Articular chondrocyte of knee joint (primary cell): ENCODE measurements at places on chromosomes 2 and 18. TPM values are rescaled to one million over a fixed set of nuclear protein-coding genes. Genes with fewer than 3 reads are reported as not detected.

The AP1S3 gene
- total RNA-seq, result 61.7 and 97.0 TPM in 2 replicates

The NIF3L1 gene
- total RNA-seq, result 18.9 and 20.3 TPM in 2 replicates

The DLX1 gene
- total RNA-seq, result not detected in 2 replicates

The INPP4A gene
- total RNA-seq, result 24.0 and 24.2 TPM in 2 replicates

The RGPD4 gene
- under 0.01 TPM in 1 of 2 replicates, not detected in the other for total RNA-seq

The PGAP1 gene
- 11.2 and 12.9 TPM in 2 replicates for total RNA-seq

The RAPGEF4 gene
- 1.2 and 1.3 TPM in 2 replicates for total RNA-seq

The PROKR1 gene
- 0.11 TPM in 1 of 2 replicates, not detected in the other for total RNA-seq

The CCDC68 gene
- total RNA-seq, result 0.91 and 1.3 TPM in 2 replicates

The GALNT14 gene
- 0.13 and 0.86 TPM in 2 replicates for total RNA-seq

The PAX3 gene
- 0.11 TPM in 1 of 2 replicates, not detected in the other for total RNA-seq

The MYOM1 gene
- total RNA-seq, result 0.52 and 0.76 TPM in 2 replicates

The KRTCAP3 gene
- total RNA-seq, result not detected in 2 replicates

The STK36 gene
- total RNA-seq, result 24.1 and 25.5 TPM in 2 replicates

The MC5R gene
- not detected in 2 replicates for total RNA-seq

The STAT4 gene
- total RNA-seq, result 21.4 and 22.2 TPM in 2 replicates

The SFXN5 gene
- 16.6 and 17.8 TPM in 2 replicates for total RNA-seq

The AOX1 gene
- total RNA-seq, result 90.5 and 162 TPM in 2 replicates

The TLX2 gene
- 0.11 and 0.13 TPM in 2 replicates for total RNA-seq

The TMEM247 gene
- total RNA-seq, result not detected in 2 replicates

The OTOS gene
- total RNA-seq, result not detected in 2 replicates

The PAX8 gene
- 0.65 and 0.86 TPM in 2 replicates for total RNA-seq

The SCN7A gene
- total RNA-seq, result not detected in 2 replicates

The RPL31 gene
- 992 and 1,315 TPM in 2 replicates for total RNA-seq

The SGPP2 gene
- not detected in 2 replicates for total RNA-seq

The SERPINB12 gene
- not detected in 2 replicates for total RNA-seq

The REEP1 gene
- 0.43 and 0.52 TPM in 2 replicates for total RNA-seq

The SPTBN1 gene
- 275 and 355 TPM in 2 replicates for total RNA-seq

The DSG1 gene
- not detected in 2 replicates for total RNA-seq

The RAB1A gene
- total RNA-seq, result 98.8 and 105 TPM in 2 replicates
